ENCODE measurements at places on chromosomes 4 and X.

DNA sequence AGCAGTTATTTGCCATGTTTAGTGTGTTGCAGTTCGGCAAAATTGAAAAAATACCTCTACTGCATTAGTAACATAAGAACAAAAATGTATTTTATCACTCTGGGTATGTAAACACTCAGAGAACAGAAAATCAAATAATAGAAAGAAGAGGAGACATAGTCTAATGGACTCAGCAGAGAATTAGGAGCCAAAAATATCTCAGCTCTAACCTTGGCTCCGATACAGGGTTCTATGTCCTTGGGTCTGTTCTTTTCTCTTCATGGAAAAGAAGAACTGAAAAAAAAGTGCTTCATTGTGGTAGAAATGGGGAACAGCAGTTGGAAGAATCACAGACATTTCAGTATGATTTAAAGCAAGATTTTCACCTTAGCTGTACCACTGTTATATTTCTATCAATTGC, 240.5 kb upstream of the CXXC4 start:
- no peak for DNase-seq

- no peak for DNase-seq
These were observed 9.0 kb upstream of the PAGE5 start for GRCh38 chrX:55210931-55211677.

GRCh38 chr4:2432004-2432403, 13.2 kb downstream of the CFAP99 start:
- no peak for DNase-seq

DNA sequence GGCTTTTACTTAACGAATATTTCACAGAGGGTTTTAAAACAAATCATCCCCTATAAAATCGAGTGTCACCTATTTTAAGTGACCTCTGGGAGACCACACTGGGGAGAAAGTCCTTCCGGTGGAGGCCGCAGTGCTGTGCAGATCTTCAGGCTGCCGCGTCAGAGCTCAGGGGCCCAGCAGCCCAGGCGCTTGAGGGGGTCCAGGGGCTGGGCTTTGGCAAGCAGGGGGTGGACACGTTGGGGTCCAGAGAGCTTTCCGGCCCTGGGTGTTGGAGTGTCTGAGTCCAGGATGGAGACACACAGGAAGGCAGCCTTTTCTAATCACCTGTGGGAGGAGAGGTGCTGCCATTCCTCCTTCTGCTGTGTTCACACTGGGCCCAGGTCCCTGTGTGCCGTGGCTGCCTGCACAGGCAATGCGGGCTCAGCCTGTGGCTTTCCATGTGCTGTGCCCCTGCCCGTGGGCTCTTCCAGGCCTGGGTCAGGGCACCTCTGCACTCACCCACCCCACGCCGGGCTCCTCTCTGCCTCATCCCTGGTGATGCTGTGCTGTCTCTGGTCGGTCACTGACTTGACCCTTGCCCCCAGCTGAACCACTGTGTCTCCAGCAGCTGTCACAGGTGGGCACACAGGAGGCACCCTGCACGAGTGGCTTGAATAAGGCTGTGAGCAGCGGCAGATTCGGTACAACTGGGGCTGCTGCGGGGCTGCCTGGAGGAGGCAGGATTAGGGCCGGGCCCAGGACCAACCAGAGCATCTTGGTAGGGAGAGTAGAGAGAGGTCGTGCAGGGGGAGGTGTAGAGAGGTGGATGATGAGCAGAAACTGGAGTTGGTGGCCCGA, 10.0 kb downstream of the HTRA3 start:
- no peak for DNase-seq

GRCh38 chr4:55184600-55185523, 59.5 kb upstream of the KDR start:
- no peak for DNase-seq

GRCh38 chrX:84118769-84119168, 69.2 kb downstream of the RPS6KA6 start:
- DNase-seq, result no peak

DNA sequence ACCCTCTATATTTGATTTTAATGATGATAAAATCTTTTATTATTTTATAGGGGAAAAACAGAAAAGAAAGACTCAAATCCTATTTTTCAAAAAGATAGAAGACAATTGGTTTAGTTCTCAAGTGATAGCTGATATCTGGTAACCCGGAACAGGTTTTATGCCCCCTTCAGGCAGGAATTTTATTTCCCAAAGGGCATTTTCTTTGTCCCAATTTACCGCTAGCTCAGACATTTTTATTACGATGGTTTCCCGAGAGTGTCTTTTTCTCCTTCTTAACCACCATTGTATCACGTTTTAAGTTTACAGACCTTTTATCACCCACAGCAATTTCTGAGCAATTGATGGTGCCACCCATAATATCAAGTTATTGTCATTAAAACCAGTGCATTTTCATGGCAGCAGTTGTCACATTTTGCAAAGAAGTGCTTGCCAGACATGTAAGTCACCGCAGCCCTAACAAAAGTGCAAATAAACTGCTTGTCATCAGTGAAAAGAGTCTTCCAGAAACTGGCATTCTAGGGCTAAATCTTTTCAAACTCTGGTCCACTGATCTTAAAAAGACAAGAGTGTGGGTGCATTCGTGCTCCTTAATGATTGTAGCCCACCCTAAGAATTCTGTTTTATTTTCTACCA, 204.8 kb upstream of the VCX start:
- no peak for DNase-seq

DNA sequence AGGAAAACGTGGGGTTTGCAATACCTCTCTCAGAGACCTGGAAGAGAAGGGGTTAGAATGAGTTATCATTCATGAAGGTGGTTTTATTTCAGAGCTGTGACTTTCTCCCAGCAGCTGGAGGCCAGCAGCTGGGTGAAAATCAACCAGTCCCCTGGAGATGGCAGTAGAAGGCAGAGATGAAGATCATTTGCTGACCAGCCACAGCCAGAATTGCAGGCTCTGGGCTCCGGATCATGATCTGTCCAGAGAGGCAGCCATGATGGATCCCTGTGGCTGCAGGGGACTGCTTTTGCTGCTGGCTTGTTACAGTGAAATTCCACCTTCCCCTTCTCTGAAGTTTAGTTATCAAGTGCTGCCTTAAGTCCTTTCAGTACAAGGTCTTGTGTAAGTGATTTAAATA, 46.9 kb upstream of the TAB3 start:
- DNase-seq, result no peak

DNA sequence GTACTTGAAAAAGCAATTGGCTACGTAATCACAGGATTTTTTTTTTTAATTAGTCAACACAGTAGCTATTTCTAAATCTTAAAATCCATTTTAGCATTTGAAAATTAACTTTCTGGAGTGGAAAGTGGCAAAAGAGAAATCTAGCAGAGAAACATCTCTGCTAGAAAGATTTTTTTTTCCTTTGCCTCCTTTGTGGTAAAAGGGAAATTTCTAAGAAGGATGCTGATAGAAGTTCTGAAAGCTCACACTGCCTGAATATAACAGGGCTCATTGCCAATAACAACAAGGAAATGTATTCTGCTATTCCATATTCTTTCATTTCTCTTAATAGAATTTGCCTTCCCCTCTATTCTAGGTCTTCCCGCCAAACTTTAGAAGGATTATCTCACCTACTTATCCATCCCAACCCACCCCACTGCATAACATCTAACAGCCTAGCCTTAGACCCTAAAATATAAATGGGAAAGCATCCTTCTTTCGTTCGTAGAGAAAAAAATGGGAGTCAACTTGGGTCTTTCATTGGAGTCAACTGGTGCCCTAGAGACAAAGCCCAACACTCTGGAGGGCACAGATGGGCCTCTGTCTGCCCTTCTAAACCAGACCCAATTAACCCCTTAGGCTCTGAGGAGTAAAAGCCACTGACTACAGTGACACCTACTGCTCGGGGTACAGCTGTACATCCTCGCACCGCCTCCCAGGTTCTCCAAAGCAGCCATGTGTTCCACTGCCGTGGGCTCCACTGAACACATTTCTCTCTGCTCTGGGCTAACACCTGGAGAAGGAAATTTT, 103.9 kb downstream of the MAML3 start:
- no peak for DNase-seq
